ENCODE measurements at places on chromosomes 3 and 15. TPM values are rescaled to one million over a fixed set of nuclear protein-coding genes. Genes with fewer than 3 reads are reported as not detected.

The CFAP92 gene
- 0.26 TPM for total RNA-seq

The FEZF2 gene
- not detected for total RNA-seq

DNA sequence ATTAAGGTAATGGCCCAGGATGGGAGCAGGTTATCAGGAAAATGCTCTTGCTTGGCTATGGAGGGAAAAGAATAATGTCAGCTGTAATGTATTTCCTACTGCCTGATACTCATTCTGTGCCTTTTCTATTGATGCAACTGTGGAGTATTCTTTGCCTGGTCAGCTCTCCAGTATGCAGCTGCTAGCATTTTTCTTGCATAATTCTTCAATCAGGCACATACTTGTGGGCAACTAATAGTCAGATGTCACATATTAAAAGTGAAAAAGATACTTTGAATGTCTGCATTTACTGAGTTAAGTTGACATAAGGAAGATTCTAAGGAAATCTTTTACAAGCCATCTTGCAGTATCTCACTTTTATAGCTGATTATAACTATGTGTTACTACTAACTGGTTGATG, 29.5 kb downstream of the CD80 start:
- no peak for DNase-seq

The TRH gene
- not detected for total RNA-seq

The FAM43A gene
- total RNA-seq, result 29.7 TPM

DNA sequence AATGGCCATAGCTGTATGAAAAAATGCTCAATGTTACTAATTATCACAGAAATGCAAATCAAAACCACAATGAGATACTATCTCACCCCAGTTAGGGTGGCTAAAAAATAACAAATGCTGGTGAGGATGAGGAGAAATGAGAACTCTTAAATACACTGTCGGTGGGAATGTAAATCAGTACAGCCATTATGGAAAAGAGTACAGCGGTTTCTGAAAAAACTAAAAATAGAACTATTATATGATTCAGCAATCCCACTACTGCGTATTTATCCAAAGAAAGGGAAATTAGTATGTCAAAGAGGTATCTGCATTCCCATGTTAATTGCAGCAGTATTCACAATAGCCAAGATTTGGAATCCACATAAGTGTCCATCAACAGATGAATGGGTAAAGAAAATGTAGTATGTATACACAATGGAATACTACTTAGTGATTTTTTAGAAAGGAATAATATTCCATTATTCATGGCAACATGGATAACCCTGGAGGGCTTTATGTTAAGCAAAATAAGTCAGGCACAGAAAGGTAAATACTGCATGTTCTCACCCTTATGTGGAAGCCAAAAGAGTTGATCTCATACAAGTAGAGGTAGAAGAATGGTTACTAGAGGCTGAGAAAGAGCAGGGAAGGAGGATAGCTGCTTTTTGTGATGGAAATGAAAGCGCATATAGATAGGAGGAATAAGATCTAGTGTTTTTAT, 35.0 kb downstream of the SERP1 start:
- DNase-seq, result no peak

DNA sequence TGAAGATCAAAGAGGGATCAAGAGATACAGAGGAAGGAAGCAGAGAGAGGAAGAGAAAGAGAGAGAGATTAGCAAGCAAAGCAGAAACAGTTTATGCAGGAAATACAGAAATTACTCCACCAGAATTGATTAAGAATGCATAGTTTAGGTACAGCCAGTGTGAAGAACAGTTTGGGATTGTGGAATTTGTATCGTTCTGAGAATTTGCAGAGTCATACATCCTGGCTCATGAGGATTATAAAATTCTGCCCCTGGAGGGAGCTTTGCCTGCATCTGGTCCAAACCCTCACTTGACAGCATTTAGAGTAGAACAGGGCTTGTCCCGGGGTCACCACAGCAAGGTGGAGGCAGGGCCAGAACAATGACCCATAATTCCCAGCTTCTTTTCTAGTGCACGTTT, 44.1 kb downstream of the MASP1 start:
- DNase-seq, result peak; percentile 22

GRCh38 chr3:195446359-195446758, 3.5 kb upstream of the ACAP2 start:
- no peak for DNase-seq

The TMEM207 gene
- not detected for total RNA-seq

The CCDC191 gene
- total RNA-seq, result 1.1 TPM

DNA sequence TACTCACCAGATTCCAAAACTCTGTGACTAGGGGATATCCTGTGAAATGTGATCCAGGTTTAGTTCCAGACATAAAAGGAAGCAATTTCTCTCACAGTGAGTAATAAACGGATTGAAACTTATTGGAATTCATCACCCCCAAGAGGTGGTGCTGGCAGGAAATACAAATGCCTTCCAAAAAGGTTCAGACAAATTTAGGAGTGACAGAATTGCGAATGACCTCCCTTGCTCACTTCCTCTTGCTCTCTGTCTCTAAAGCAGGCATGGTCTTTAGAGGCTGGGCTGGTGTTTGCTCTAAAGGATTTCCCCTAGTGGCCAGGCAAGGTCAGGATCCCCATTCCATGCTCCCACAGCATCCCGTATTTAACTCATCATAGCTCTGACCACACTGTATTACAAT, 449.4 kb upstream of the PPP2R3A start:
- peak; percentile 5 for DNase-seq

The LRRC49 gene
- total RNA-seq, result 10.9 TPM

DNA sequence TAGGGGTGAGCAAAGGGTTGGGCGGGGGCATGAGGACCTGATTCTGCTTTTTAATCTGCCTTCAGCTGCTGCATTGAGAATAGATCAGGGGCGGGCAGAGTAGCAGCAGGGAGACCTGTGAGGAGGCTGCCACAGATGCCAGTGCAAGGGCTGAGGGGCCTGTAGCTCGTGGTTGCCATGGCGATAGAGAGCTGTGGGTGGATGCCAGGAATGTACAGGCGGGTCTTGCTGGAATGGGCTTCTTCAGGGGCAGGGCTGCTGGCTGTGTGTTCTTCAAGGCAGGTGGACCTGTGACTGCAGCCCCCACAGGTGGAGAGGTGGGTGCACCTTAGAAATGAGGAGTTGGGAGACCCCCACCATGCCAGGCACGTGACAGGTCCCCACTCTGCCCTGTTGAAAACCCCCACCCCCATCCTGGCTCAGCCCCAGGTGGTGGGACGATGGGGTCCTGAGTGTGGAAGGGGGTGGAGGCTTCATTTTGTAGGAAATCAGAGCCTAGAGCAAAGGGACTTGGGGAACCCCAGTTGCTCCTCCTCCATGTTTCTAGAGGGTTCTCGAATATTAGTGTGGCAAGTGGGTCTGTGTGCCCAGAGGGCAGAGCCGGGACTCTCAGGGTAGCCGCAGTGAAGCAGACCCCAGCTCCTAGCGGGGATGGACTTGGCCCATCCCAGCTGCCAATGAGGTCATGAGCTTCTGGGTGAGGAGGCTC, 38.3 kb downstream of the SLC6A6 start:
- DNase-seq, result peak; percentile 81

GRCh38 chr3:149609595-149609994, 48.2 kb downstream of the WWTR1 start:
- DNase-seq, result no peak

- no peak for DNase-seq
Measured at GRCh38 chr3:41302295-41302694, 103.0 kb downstream of the CTNNB1 start.

DNA sequence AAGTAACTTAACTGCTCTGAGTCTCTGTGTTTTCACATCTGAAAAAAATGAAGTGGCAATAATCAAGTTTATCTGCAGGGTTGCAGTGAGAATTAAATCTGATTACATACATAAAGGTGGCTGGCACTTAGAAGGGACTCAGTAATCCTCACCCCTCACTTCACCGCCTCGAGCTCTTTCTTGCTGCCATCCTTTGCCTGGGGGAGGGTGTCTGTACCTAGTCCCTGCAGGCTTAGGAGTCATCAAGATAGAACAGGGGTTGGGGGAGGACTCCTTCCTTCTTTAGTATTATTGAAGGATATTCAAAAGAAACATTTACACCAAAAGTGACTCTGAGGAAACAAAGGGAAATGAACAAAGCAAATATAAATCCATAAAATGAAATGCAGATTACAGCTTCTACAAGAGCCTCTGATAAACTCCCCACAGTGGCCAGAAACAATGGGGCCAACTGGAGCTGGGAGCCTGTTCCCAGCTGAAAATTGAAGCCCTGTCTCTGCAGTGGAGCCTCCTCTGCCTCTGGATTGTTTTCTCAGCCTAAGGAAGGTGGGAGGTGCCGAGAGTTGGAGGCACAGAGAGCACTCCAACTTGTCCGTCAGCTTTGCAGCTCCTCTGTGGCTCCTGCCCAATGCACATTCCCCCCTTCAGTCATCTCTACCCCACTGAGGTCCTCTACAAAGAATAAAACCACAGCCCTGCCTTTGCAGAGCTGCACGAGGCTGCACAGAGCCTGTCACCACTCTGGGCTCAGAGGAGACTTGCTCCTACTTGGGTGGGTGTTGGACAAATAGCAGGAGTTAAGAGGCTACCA, 41.8 kb downstream of the CRYGS start:
- DNase-seq, result no peak

DNA sequence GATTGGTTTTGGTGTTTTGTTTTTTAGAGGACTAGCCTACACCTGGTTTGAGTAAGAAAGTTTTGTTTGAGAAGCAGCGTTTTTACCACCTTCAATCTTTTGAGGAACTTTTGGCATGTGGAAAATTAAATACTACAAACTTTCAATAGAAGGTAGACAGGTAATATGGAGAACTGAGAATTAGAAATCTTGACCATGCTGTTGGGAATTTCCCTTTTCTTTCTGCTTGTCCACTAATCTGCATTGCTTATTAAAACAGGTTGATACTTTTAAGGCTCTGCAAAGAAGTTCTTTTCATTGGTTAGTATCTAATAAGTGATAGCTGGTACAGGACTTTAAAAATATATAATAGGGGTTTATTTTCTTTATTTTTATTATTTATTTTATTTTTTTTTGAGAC, 31.9 kb downstream of the UBE2E1 start:
- no peak for DNase-seq

DNA sequence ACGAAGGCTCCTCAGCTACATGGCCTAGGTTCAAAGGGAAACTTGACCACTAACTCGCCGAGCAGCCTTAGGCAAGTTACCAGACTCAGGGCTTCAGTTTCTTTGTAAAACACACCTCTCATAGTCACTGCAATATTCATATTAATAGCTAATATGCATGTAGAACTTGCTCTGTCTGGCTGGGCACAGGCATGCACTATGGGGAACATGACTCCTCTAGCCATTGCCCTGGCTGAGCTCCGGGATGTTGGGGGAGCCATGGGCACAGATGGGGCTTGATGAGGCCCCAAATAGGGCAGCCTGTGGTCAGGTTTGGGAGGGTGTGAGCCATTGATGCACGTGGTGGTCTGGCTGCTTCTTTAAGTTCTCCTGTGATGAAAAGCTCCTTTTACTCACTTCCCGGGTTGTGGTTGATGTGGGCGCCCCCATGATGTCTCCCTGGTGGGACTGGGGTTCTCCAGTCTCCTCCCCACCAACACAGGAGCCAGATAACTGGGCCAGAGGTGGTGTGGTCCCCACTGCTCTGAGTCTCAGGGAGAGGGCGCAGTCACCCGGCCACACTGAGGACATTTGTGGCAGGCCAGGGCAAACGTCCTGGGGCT, 29.4 kb upstream of the DUSP7 start:
- DNase-seq, result no peak
